ENCODE measurements at places on chromosomes 3 and 15.

DNA sequence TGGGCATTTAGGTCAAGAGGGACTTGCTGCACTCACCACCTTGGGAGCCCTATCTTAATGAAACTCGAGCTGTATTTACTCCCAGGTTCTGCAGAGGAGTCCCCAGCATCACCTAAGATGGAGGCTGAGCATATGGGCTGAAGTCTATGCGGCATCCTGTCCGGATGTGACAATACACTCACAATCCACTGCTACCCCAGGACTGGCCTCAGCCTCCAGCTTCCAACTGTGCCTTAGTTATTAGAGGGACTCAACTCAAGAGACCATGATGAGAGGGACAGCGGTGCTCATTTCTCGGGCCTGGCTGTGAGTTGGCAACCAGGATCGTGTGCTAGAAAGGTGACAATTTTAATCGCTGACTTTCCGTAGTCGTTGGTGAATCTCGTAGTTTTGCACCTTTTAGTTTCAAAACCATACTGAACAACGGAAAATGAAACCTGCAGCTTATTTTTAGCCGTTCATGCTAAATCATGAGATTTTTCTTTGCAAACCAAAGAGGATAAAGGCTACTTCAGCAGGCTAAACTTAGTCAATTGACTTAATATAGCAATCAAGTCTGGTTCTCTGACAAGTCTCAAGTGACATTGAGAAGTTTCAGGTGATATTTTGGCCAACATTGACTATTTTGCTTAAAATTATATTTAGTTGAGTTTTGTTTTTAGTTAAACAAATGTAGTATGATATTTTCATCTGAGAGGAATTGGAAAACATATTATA, 11.1 kb downstream of the ZBTB38 start:
- no peak for DNase-seq

DNA sequence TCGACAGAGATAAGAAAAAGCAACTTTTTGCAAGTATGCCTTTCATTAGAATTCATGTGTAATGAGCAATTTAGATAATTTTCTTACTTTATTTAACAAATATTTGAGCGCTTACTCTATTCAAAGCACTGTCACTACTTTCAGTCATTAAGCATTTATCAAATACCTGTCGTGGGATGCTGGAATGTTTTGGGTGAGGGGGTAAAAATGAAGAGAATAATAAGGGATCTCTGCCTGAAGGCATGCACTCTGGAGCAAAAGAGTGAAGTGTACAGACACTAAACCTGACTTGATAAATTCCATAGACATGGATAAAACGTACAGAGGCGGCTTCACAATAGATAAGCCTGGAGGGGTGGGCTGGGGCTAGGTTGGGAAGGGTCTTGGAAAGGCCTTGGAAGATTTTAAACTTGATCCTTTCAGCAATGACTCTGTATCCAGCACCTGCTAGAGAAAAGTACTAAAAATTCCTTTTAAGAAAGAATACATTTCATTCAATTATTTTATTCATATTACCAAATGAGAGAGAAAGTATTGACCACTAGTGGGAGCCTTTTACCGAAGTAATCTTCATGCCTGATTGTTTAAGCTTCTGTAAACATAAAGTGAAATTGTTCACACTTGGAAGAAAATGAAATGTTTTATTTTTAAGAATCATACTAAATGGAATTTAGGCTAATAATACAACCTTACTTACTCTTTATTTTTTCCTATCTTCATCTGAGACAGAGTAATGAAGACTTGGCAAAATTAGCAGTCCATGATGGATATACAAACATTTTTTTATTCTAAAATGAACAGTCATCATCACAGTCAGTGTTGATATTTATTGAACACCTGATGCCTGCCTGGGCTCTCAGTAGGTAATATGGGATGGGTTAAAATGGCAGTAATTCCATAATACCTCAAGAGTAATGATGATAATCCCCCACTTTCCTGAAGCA, 113.2 kb downstream of the PPP2R3A start:
- DNase-seq, result peak; percentile 35

DNA sequence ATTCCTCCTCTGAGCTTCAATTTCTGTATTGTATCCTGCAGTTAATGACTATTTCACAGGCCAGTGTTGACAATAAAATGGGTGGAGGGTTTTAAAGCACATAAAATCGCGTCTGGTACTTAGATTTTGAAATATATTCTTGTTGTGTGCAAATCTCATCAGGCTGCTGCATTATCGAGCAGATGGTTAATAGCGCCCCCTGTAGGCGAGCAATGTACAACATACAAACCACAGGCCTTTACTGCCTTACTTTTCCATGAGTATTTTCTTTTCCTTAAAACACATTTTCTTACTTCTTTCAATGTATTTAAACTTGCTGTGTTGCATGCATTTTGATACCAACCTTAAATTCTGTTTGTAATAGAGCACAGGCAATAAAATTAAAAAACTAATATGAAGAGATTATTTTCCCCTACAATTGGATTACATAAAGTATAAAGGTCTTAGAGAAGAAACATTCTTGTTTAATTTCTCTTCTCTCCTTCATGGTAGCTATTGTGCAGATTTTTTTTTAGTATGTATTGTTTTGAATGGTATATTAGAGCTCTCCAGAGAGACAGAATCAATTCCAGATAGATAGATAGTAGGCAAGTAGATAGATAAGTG, 608.4 kb downstream of the CADM2 start:
- peak; percentile 20 for DNase-seq

DNA sequence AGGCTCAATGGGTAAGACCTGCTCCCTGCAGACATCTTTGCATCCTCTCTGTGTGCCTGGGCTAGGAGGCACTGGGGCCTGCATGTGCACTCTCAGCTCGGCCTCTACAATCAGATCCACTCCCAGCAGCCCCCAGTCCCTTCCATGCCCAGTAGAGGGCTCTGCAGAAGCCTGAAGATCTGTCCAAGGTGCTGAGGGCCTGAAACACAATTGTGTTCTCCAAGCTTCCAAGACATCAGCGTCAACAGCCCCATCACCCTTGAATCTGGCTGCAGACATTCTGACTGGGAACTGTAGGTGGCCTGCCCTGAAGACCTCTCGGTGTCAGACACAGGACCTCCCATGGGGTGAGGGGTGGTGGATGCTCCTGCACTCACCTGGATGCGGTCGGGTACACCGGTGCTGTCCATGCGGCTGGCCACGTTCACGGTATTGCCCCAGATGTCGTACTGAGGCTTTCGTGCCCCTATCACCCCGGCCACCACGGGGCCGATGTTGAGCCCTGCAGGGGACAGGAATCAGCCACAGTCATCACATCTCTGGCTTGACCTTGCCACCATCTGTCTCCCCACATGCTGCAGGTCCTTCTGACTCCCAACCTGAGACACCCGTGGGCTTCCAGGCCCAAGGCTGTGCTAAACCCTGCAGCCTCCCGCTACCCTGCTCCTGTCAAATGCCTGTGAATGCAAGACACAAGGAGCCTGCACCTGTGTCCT, 84.7 kb downstream of the SEC22A start:
- peak; percentile 84 for DNase-seq

DNA sequence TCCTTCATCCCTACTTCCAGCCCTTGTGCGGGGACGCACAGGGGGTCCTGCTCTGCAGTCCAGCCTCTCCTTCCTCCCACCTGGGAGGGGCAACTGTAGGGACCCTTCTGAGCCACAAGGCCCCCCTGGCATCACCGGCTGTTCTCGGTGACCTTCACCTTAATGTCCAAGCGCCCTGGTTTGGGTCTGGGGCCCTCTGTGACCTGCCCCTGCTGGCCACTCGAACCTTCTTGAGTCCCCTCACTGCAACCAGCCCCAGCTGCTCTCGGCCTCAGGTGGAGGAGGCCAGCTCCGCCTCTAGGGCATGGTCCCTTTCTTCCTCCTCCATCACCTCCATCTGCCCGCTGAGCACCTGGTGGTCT, 57.9 kb downstream of the RGMA start:
- no peak for DNase-seq

- DNase-seq, result no peak
These were observed 51.9 kb upstream of the ETV5 start for GRCh38 chr3:186160691-186161243.

DNA sequence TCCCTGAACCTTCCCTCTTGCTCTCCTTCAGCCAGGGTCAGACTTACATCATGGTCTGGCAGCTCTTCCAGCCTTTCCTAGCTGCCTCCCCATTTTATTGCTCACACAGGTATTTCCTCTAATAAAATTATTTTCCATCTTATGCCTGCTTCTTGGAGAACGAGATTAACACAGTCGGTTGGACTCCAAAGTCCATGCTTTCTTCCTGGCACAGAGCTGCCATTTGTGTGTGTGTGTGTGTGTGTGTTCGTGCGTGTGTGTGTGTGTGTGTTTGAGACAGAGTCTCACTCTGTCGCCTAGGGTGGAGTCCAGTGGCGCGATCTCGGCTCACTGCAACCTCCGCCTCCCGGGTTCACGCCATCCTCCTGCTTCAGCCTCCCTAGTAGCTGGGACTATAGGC, 15.5 kb downstream of the FSD2 start:
- DNase-seq, result no peak

DNA sequence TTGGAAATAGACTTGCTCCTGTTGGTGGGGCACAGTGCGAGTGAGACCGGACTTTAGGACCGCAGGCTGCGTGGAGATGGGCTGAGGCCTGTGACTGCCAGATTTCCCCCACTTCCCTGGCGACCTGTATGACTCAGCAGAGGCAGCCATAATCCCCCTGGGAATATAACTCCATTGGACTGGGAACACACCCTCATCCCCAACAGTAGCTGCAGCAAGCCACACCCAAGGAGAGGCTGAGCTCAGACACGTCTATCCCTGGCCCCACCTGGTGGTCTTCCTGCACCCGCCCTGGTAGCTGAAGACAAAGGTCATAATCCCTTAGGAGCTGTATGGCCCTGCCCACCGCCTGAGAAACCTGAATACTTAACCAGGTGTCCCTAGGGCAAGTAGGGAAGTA, 42.6 kb downstream of the DZIP1L start:
- DNase-seq, result no peak

DNA sequence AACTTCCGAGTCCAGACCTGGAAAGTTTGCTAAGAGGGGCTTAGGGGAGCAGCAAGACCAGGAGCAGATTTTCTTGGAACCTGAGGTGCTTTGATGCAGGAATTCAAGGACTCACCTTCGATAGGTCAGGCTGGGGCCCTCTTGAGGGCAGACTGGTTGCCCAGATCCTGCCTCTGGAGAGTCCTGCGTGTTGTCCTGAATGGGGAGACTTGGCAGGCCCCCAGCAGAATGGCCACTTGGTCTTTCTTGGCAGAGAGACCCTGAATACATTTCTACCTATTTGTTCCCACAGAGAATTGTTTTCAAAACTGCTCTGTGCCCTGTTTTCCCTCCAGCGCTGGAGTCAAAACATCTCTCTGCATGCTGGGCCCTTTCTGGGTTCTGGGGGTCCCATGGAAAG, 4.2 kb downstream of the KLF13 start:
- no peak for DNase-seq

DNA sequence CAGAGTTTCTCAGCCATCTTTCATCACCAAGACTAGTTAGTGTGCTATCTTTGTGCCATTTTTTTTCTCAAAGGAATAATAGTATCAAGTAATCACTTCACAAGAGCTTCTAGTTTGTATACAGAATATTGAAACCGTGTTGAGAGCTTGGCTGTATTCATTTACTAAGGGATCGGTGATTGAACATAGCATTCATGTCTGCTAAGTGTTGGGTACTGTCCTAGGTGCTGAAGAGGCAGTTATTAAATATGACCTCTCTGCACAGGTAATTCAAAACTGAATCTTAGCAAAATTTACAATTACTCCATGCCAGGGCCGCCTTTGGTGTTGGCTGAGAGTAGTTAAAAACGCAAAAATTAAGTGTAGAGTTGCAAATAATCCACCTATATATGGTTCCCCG, 355.3 kb upstream of the RORA start:
- no peak for DNase-seq

All from GM13977 (cell line).